ELF-1 (cell line): ENCODE measurements at places on chromosomes 2 and 18.

DNA sequence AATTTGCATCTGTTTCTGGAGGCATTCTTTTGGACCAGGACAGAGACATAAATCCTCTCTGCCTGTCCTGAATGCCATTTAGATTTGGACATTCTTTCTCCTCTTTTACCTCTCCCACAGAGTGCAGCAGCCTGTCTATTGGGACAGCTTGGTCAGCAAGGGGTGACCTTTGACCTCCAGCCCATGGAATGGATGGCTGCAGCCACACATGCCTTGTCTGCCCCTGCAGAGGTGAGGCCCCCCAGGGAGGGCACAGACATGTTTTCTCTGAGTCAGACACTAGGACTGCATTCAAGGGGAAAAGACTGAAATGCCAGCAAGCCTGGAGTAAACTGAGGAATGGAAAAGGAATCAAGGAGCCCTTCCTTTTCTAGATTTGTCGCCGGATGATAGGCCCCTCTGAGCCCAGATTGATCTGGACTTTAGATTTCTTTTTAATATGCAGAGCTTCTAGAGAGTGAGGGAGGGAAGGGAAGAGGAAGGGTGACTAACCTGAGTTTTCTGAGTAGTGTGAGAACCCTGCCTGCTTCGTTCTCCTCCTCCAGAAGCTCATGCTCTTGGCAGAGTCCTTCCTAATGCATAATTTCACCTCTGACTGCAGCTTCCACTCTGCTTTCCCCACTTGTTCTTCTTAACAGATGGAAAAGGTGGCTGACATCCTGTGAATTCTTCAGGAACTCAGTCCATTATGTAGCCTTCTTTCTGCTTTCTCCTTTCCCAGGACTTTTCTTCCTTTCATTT is 16.1 kb upstream of the TTLL4 start:
- DNase-seq: peak; percentile 58

- DNase-seq: peak; percentile 75
Measured at GRCh38 chr18:4453874-4454536, 1.1 kb downstream of the DLGAP1 start.

DNA sequence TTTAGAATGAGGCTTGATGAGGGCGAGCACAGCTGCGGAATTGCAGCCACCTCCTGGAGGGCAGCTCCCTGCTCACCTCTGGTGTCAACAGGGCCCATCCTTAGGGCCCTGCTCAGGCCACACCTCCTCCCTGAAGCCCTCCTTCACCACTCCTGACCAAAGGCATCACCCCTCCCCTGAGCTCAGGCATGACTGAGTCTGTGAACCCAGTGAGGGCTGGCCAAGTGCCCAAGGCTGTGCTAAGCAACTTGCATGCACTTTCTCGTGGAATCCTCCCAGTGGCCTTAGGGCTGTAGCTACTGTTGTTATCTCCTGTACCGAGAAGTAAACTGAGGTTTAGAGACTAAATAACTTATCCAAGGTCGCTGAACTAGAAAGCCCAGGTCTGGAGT is 101.7 kb downstream of the KLHL29 start:
- DNase-seq: peak; percentile 35

DNA sequence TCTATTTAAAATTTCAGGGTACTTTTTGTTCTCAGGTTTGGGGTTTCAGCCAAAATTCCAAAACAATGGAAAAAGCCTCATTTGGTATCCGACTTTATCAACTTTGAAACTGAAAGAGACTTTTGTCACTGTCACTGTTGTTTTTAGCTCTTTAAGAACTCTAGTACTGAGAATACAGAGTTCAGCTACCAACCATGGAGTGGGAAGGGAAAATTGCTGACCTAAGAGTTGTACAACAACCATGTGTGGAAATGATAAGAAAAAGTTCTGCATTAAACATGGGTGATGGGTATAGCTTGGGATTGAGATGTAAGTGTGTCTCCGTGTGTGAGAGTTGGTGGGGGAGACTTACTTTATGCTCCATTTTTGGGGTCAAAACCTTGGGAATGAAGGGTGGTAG is 206.6 kb upstream of the LRATD1 start:
- DNase-seq: no peak

DNA sequence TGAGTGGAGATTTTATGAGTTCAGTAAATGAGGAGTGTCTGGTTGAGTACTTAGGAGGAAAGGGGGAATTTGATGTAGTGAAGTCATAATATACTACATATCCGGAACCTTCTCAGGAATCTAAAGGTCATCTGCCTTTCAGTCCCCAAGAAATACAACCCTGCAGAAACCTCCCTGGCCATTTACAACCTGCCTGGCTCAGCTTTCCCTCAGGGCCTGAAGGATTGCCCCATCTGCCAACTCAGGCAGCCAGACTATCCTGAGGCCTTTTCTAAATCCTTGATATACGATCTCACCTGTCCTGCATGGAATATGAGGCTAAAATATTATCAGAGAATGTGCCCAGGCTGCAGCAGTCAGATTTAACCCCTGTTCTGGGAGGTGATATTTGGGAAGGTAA is 165.4 kb upstream of the SPOPL start:
- peak; percentile 39 for DNase-seq

- no peak for DNase-seq
Measured at GRCh38 chr2:172834881-172835280, 99.2 kb downstream of the RAPGEF4 start.

DNA sequence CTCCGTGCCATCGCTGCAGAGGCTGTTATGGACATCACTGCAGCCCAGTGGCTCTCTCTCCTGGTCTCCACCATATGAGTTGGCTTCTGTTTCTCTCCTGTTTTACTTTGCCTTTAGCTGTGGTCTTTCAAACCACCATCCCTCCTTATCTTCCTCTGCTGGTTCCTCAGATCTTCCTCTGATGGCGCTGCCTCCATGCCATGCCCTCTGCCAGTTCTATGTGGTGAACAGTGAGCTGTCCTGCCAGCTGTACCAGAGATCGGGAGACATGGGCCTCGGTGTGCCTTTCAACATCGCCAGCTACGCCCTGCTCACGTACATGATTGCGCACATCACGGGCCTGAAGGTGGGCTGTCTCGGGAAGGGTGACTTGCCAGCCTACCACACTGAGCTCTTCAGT is 13.1 kb downstream of the TYMS start:
- no peak for DNase-seq

GRCh38 chr18:59801576-59801975 is 98.2 kb upstream of the PMAIP1 start:
- DNase-seq: no peak

DNA sequence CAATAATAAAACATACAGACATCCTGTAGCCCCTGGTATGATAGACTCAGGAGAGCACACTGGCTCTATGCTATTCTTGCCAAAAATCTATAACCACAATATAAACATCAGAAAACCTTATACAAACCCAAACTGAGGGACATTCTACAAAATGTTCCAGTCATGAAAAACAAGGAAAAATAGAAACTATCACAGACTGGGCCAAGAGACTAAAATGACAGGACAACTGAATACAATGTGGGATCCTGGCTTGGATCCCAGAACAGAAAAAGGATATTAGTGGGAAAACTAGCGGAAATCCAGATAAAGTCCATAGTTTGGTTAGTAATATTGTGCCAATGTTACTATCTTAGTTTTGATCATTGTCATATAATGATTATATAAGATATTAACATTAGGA is 29.6 kb upstream of the EPAS1 start:
- no peak for DNase-seq

DNA sequence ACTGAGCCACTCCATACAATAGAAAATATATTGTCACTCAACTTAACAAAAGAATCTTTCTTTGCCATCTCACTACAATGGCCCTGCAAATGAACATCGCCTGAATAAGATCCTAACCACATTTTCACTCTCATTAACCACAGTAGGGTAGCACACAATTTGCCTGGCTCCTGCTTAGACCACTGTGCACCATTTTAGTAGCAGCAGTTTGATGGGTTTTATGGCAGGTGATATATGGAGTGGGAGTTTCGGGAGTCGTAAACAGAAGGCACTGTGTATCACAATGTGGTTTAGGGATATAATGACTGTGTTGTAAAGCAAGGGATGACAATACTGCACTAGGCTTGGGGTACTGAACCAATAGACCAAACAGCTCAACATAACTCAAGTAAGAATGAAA is 617.4 kb downstream of the BCL11A start:
- no peak for DNase-seq

- no peak for DNase-seq
Measured at GRCh38 chr2:134447669-134448068, 193.8 kb downstream of the MGAT5 start.

GRCh38 chr2:37563375-37564015 is 107.9 kb downstream of the CDC42EP3 start:
- no peak for DNase-seq

DNA sequence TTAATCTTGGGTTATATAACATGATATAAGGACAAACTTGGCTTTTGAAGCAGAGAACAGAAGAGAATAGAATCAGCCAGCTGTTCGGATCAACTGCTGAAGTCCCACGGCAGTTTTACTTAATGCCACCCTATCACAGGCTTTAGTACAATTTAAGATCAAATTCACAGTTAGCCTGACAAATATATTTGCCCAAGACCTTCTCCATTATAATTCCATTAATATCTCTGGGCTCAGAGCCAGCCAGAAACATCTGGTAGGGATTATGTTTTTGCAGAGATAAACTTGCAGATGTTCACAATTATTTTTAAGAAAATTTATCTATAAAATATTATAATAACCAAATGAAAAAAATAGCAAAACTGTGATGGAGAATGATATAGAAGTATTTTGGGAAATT is 381.4 kb downstream of the RAD51AP2 start:
- DNase-seq: no peak

DNA sequence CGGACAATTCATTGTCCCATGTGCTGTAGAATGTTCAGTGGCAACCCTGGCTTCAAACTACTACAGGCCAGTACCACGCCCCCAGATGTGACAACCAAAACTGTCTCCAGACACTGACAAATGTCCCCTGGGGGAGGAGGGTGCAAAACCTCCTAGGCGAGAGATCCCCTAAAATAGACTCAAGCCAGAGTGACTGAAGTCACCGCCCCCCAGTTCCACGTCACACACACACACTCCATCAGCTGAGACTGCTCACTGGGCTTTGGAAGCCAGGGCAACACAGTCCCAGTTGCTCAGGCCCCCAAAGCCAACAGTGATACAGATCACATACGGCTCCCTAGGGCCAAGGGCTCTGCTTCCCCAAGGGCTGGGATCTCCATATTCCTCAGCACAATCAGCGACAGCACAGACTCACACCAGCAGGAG is 19.1 kb downstream of the HDAC4 start:
- no peak for DNase-seq

DNA sequence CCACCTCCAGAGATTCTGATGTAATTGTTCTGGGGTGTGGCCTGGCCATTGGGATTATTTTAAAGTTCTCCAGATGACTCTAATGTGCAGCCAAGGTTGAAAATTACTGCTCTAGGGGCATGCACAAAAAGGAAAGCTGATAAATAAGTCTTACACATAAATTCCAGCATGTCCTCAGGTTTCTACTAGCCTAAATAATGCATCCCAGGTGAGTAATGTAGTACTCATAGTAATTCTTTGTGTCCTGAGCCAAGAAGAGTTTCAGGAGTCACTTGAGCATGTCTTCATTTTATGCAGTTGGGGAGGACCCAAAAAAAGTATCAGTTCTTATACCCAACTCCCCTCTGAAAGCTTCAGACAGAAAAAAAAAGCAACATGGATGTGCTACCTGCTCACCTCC is 130.1 kb upstream of the SP5 start:
- no peak for DNase-seq

DNA sequence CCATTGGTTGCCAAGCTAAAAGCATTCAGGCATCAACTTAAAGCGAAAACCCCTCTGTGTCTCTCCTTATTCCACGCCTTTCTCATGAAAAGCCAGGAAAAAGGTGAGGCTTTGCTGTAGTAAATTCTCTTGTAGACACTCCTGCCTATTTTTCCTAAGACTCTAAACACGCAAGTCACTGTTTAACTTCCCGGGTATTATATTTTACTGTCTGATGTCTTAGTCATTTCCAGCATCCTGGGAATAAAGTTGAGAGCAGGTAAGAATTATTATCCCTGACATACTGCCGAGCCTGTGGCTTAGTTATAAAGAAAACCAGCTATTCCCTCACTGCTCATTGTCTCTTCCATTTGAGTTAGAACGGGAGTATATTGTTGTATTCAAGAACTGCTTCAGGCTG is 112.4 kb upstream of the GATA6 start:
- no peak for DNase-seq

- DNase-seq: peak; percentile 53
Measured at GRCh38 chr2:26786207-26787028, 562 bp downstream of the CENPA start.

- DNase-seq: no peak
Measured at GRCh38 chr2:37623406-37623805, 48.0 kb downstream of the CDC42EP3 start.

DNA sequence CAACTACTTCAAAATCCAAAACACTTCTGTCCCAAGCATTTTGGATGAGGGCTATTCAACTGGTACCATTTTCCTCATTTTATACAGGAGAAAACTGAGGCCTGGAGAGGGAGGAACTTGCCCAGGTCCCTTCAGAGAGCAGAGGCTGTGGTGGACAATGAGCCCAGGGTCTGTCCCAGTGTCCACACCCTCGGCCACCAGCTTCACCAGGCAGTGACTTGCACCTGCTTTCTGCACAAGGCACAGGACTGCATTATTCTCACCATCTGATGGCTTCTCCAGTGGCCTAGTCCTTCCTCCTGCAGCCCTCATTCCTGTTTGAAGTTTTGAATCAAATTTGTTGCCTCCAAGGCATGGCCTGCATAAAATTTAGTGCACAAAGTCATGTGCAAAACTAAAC is 53.3 kb downstream of the RNF144A start:
- DNase-seq: no peak

DNA sequence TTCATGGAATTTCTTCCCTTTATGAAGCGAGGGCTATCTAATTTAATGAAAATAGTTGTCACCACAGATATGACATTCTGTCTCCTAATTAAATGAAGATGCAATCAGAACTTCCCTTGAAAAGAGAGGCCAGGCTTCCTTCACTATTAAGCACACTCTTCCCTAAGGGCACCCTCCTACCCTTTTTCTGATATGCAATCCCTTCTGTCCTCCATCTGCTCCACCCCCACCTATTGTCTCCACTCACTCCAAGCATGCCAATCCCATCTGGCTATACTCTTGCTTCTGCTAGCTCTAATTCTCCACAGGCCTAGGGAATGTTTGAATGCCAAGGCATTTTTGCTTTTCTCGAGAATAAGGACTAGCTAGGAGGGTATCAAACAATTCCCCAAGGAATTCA is 818.4 kb upstream of the FSHR start:
- peak; percentile 87 for DNase-seq

DNA sequence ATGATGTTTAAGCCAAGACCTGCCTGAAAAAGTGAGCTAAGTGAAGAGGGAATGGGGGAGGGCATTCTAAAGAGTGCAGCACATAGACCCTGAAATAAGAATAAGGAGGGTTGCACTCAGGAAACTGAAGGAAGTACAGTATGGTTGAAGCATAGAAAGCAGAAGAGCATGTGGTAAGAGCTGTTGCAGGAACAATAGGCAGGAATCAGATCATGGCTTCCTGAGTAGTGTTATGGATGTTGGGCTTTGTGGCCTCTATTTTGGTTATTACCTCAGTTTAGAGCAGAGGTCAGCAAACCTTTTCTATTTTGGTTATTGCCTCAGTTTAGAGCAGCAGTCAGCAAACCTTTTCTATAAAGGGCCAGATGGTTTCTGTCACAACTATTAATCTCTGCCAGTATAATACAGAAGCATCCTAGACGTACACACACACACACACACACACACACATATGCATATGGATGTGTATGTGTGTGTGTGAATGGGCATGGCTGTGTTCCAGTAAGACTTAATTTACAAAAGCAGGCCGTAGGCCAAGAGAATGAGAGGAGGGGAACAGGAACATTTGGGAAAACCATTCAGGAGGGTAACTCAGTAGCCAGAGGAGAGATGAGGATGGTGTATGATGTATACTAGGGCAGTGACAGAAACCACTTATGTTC is 91.1 kb upstream of the MYO3B start:
- DNase-seq: no peak

- no peak for DNase-seq
Measured at GRCh38 chr18:55185391-55185790, 226.1 kb upstream of the CCDC68 start.
